Cerebellum (tissue), 4 donors: ENCODE measurements at places on chromosomes 12 and 14. TPM values are rescaled to one million over a fixed set of nuclear protein-coding genes. Genes with fewer than 3 reads are reported as not detected.

KRT79 gene
- total RNA-seq: not detected

CFAP251 gene
- total RNA-seq: 12.4 TPM

FOXG1 gene
- total RNA-seq: 0.09 TPM

CD163 gene
- total RNA-seq: 2.9 TPM

FOXM1 gene
- total RNA-seq: 6.3 TPM

DNA sequence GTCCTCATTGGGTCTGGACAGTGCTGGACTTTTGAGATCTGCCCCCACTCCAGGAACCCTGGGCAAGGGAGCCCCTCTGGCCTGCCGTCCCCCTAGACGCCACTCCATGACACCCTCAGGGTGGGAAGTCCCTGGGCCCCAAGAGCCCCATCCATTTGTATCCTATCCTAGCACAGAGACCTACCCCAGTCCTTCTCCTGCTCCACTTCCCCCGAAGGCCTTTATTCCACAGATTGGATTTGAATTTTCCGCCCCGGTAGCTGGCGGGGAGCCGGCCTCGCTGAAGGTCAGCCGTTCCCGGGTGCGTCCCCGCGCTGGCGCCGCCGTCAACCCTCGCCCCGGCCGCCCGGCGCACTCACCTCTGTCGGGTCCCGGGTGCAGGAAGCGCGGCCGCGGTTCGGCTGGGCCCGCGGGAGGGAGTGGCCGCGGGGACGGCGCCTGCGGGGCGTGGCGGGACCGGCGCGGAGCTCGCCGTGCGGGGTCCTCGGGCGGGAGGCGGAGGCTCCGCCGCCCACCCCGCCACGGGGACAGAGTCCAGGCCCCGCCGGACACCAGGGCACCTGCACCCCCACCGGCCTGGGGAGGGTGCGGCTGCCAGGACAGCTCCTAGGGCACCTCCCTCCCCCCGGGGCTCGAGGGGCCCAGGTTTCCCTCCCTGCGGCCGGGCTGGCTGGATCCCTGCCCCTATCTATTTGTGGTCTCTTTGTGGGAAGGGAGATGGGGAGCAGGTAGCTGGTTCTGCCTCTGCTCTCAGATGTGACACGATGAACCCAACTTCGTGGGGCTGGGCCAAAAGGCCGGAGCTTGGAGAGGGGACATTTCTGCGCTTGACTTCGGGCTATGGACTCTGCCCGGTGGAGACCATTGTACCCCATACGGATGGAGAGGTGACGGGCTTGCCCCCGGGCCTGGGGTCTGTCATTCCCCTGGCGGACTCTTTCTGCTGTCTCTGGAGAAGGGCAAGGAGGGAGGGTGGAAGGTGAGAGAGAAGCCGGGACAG, 19.9 kb upstream of the GPR68 start:
- DNase-seq: no peak

KCNA1 gene
- 15.8 TPM for total RNA-seq

DNA sequence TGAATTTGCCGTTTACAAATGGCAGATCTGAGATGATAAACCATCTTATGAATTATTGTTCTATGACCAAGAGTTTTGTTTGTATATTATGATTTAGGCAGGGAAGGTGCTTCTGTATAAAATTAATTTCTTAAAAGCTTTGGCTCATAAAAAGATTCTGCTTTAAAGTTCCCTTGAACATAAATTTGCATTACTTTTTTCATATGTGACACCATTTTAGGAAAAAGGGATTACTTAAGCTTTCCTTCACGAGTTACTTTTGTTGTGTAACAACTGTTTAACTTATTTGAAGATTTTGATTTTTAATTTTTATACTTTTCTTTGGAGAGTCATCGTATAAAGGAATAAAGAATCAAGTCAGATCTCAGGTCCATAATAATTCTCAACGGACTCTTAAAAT, 3.3 kb downstream of the ETNK1 start:
- DNase-seq: no peak

DNA sequence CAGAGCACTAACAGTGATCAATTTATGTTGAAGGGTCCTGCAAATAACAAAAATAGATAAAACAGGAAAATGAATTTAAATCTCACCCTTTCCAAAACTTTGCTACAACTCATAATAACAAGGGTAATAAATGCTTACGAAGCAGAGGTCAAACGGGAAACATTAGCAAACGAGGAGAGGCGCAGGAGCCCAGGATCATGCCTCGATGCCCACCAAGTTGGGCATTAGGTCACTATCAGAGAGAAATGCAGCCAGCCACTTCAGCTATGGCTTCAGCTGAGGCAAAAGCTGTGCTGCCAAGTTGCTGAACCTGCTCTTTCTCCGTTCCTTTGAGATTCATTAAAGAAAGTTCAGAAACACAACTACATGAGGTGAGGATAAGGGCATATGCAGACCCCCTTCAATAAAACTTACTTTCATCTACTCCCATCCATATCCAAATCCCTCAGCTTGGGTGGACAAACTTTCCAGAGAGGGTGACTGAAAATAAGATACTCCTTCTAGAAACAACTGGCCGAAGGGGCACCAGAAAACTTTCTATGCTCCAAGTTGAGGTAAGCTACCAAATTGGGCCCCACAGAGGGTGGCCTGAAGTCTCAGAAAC, 7.9 kb downstream of the NKX2-1 start:
- DNase-seq: no peak

GRCh38 chr12:26833743-26834490, 923 bp upstream of the ITPR2 start:
- peak; percentile 12 for DNase-seq

DNA sequence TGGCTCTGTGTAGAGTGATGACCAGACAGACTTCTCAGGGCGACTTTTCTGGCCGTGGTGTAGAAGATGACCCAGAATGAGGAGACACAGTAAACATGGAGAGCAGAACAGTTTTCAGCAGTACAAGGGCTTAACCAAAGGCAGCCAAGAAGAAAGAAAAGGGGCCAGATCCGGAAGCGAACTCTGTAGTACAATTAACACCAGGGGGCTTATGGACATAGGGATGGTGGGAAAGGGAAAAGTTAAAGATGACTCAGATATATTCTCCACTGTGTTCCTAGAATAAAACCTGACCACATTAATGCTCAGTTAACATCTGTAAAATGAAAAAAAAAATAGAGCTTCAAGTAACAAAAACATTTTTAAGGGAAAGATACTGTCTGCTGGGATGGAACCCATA, 60.2 kb downstream of the LGR5 start:
- DNase-seq: no peak

MUCL1 gene
- total RNA-seq: not detected

NR2C1 gene
- total RNA-seq: 71.0 TPM

TMBIM6 gene
- 244 TPM for total RNA-seq

DNA sequence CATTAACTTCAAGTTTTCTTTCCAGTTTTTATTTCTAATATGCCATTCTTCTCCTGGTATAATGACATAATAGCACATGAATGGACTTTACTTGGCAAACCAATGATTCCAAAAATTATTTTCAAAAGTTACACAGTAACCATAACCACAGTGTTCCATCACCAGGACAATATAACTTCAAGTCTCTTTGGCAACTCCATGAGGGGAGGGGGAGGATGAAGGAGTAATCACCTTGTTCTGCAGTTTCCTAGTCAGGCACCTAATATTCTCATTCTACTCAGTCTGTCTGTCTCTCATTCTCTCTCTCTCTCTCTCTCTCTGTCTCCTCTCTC, 66.6 kb downstream of the BTG1 start:
- DNase-seq: no peak

DNA sequence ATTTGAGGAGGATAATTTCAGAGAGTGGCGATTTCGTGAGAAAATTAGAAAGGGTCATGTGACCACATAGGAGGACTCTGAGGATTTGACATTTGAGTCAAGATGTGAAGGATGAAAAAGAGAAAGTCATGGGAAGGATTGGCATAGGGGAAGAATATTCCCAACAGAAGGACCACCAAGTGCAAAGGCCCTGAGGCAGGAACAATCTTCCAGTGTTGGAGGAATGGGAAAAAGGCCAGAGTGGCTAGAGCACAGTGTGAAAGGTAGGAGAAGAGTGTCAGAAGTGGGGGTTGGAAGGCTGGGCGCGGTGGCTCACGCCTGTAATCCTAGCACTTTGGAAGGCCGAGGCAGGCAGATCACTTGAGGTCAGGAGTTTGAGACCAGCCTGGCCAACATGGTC, 3.9 kb upstream of the PPP1CC start:
- DNase-seq: no peak

- no peak for DNase-seq
Measured at GRCh38 chr14:43729143-43729542, 777.9 kb downstream of the FSCB start.
